ENCODE measurements at places on chromosomes 6 and 20. TPM values are rescaled to one million over a fixed set of nuclear protein-coding genes. Genes with fewer than 3 reads are reported as not detected.
A peak's percentile ranks its signal among the peaks of the same experiment; 100 is the strongest.

GRCh38 chr20:5160882-5161281 lies 34.1 kb downstream of the CDS2 start:
- peak; percentile 46 for DNase-seq

- DNase-seq = no peak
Measured at GRCh38 chr6:1736346-1737105, 126.8 kb downstream of the FOXC1 start.

DNA sequence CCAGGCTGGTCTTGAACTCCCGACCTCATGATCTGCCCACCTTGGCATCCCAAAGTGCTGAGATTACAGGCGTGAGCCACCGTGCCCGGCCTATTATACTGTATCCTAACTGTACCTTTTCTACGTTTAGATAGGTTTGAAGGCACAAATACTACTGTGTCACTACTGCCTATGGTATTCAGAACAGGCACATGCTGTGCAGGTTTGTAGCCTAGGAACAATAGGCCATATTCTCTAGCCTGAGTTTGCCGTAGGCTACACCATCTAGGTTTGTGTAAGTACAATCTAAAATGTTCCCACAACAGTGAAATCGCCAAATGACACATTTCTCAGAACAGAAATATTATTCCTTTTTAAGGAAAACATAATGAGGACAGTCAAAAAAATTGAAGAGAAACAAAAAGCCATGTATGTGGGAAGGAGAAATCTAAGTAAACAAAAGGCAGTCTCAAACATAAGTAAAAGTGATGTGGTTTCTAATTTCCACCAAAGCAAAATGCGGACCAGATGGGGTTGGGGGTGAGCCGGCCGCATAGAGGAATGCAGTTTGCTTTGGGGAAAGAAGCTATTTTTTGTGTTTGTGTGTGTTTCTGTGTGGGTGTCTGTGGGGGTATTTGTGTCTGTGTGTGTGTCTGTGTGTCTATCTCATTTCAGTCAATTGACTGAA lies 192.6 kb upstream of the SALL4 start:
- peak; percentile 69 for DNase-seq

DNA sequence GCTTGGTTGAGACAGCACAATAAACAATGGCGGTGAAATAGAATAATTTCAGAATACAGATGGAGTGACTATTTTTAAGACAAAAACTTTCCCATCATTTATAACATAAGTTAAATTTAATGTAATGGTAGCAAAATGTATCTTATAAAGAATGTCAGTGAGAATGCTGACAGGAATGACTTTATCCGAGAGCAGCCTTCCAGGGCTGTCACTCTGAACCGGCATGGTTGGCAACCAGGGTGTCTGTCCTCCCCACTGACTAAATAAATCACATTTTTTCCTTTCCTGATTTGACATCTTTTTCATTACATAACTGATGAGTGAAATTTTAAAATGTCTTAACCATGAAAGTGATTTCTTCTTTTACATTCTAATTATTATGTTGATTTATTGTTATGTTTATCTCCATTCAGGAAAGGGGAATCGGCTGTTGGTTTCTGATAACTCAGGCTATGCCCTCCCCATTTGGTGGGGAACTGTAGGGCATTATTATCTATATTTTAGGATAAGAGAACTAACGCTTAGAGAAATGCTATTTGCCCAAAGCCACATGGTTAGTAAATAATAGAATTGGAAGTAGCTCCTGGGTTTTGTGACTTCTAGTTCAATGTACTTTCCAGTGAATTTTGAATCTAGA lies 109.2 kb upstream of the OGFRL1 start:
- no peak for DNase-seq

DNA sequence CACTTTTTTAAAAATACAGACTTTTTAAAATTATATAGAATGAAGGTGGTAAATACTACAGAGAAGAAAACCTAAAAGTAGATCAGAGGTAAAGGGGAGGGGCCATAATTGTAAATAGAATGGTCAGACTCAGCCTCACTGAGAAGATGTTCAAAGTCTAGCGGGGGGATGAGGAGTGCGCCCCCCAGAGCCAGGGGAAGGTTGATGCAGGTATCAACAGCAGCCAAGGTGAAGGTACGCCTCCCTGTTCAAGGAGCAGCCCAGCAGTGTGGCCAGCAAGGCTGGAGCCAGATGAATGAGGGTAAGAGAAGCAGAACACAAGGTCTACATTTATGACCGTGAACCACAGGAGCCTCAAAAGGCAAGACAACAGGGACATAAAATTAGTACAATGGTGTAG lies 204.1 kb downstream of the PTPRT start:
- DNase-seq = no peak

SMOC2 gene
- total RNA-seq = 0.05 TPM

DNA sequence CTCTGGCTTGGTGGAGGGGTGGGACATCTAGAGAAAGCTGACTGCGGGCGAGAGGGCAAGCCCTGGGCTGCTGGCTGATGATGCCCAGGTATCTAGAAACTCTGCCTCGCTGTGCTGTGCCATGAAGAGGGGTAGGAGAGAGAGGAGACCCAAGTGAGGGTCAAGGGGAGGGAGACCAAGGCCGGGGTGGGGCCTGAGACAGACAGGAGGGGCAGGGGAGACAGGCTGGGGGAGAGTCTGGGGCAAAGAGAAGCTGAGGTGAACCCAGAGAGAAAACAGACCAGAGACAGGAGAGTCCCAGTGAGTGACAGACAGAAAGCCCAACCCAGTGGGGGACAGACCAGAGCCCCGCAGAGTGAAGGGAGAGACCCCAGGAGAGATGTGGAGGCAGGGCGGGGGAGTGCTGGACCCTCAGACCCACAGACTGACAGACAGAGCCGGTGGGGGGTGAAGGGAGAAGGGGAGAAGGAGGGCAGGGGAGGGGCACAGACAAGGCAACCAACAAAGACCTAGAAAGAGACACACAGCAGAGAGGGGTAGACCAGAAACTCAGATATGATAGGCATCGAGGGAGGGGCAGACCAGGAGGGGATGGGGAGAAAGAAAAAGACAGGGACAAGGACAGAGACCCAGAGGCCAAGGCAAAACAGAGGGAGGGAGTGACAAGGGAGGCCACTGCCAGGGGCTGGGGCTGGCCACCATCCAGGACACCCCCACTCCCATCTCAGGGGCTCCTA lies 5.9 kb downstream of the TEAD3 start:
- DNase-seq = no peak

FAM83C gene
- not detected for total RNA-seq

GRCh38 chr6:30749554-30750378 lies 5.4 kb upstream of the IER3 start:
- no peak for DNase-seq

DNA sequence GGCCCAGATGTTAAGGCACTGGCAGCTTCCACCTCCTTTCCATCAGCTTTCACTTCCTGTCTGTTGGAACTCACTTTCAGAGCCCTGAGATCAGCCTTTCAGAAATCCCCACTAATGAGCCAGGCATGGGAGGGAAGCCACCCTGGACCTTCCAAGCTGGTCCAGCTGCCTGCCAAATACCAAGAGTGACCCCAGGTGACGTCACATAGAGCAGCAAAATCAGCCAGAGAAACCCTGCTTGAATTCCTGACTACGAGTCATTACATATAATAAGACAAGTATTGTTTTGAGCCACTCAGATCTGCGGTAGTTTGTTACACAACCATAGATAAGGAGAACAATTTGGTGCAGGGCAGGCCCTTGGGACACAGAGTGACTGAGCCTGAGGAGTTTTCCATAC lies 556.0 kb upstream of the JAG1 start:
- peak; percentile 73 for DNase-seq

GRCh38 chr20:59335377-59335776 lies 35.0 kb downstream of the EDN3 start:
- no peak for DNase-seq

DNA sequence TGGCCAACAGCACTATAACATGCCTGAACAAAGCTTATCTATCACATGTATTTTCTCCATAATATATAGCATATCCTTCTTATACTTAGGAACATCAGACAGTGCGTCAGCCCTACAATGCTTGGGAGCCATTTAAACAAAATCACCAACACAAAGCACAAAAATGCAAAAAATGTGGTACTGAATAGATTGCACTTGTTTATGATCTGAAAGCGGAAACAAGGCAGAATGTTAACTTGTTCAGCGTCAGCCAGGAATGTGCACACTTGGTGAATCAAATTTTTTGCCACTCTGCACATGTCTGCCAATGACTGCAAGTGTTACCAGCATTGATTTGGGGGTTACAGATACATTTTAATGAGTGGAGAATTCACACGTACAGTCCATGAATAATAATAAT lies 14.8 kb downstream of the SLC35A1 start:
- DNase-seq = no peak

HAO1 gene
- not detected for total RNA-seq

DNA sequence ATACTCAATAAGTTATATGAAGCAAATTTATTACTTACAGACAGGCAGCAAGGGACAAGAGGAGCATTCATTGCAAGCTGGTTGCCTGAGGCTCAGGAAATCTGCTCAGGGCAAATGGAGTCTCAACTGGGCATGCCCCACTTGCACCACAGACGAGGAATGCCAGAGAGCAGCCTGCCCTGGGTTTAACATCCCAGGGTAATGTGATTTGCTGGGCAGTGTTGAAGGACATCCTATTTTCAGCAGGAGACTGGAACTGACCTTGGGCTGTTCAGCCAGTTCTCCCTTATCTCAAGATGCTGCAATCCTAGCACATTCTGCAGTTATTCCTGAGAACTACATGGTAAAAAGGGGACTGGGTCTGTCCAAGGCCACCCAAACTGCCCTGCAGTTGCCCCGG lies 3.8 kb upstream of the ENTPD6 start:
- peak; percentile 87 for DNase-seq

TRPC4AP gene
- total RNA-seq = 34.8 TPM

GRCh38 chr6:117573006-117573680 lies 29.2 kb downstream of the GOPC start:
- DNase-seq = no peak

DNA sequence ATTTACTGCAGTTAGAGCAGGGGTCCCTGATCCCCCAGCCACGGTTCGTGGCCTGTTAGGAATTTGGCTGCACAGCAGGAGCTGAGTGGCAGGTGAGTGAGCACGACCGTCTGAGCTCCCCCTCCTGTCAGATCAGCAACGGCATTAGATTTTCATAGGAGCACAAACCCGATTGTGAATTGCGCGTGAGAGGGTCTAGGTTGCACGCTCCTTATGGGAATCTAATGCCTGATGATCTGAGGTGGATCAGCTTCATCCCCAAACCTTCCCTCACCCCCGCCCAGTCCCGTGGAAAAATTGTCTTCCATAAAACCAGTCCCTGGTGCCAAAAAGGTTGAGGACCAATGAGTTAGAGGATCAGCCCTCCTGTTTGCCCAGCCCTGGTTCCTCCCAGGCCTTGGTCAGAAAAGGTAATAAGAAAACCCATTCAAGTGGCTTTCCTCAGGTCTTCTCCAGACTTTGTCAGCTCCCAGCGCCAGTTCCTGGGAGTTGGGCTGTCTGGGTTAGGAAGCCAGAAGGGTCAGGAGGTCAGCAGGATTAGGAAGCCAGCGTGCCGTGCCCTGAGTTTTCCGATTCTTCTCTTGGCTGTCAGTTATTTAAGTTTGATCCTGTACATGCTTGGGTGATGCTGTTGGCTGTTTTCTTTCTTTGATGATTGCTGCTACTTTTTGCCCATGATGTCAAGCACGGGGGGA lies 139.9 kb upstream of the PMEPA1 start:
- DNase-seq = no peak

GRCh38 chr20:6705926-6706548 lies 61.4 kb upstream of the BMP2 start:
- no peak for DNase-seq

RIN2 gene
- total RNA-seq = 0.03 TPM

DNA sequence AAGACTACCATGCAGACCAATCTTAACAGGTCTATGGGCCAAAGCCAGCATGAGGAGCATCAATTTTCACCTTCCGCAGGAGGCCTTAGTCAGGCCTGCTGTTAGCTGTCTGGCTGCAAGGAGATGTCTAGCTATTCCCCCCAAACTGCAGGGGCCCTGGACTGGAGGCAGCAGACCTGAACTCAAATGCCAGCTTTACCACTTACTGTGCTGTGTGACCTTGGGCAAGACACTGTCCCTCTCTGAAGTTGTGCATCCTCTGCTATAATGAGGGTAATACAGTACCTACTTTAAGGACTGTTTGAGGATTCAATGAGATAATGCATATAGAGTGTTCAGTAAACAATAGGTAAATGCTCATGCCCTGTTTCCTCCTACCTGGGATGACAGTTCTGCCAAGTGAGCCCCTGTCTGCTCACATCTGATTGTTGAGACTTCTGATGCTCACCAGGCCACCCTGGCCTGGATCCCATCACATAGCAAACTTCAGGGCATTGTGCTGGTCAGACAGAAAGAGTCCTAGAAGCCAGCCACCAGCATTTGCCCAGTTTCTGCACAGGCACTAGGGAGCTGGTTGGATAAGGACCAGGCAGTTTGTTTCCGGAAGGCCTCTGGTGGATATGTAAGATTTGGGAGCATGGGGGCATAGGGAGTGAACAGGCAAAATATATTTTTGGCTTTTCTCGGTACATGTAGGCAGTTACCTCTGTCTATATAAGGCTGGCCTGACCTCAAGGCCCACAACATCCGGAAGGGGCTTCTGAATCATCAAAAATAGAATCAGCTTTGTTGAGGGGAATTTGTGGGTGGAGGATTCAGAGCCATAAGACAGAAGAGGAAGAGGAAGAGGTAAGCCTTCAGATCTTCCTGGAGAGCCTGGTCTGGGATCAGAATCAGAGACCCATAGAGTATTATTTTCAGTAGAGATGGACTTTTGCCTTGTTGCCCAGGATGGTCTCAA lies 2.3 kb upstream of the OCSTAMP start:
- DNase-seq = no peak

ZBTB24 gene
- total RNA-seq = 15.8 TPM

GRCh38 chr20:43716123-43716522 lies 10.7 kb downstream of the GTSF1L start:
- no peak for DNase-seq

ARMH2 gene
- not detected for total RNA-seq

- DNase-seq = peak; percentile 94
Measured at GRCh38 chr6:116144605-116145004, 18.7 kb upstream of the COL10A1 start.

COL19A1 gene
- 39.9 TPM for total RNA-seq

GRCh38 chr6:21138336-21139069 lies 455.0 kb upstream of the SOX4 start:
- no peak for DNase-seq

- DNase-seq = no peak
Measured at GRCh38 chr20:23232679-23233308, 117.8 kb upstream of the NXT1 start.

ZSCAN23 gene
- total RNA-seq = 1.9 TPM
